Right ventricle myocardium inferior (tissue), 1 donor: ENCODE measurements at places on chromosomes 3 and 15. TPM values are rescaled to one million over a fixed set of nuclear protein-coding genes. Genes with fewer than 3 reads are reported as not detected.
A peak's percentile ranks its signal among the peaks of the same experiment; 100 is the strongest.

The CLEC3B gene
- total RNA-seq, result 70.8 TPM

The RRP9 gene
- total RNA-seq, result 7.7 TPM

GRCh38 chr15:60017538-60018520 is 13.7 kb downstream of the FOXB1 start:
- DNase-seq, result no peak

DNA sequence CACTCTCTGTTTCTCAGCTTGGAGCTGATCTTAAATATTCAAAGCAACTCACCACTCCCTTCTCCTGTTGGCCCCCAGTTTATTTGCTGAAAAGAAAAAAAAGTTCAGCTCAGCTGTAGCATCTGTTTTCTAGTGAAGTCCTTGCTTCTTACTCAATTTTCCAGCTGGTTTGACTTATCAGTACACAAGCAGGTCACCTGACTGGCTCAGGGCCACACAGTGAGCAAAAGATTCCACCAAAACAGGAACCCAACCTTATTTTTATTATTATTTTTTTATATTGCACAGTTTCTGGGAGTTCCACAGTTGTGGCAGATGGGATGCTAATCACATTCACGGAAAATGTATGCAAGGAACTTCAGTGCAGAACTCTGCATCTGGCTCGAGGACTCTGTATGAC is 390.7 kb upstream of the RGMA start:
- peak; percentile 67 for DNase-seq

GRCh38 chr15:51189669-51190385 is 95.1 kb upstream of the TNFAIP8L3 start:
- DNase-seq, result no peak

DNA sequence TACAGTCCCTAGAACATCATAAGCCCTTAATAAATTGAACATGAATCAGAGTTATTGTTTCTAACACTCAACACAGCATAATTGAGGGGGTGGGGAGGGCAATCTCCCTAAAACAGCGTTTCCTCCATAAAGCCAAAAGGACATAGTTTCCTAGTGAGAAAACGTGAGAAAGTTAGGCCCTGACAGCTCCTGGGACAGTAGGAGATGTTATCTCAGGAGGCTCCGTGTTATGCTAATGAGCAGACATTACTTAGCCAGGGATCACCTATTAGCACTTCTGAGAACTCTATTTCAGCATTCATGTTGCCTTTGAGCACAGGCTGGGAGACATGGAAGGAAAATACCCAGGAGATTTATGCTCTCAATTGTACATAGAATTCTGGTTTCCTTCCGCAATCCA is 229.1 kb upstream of the ADAMTS9 start:
- no peak for DNase-seq

GRCh38 chr15:58444056-58444455 is 12.3 kb downstream of the LIPC start:
- DNase-seq, result no peak

DNA sequence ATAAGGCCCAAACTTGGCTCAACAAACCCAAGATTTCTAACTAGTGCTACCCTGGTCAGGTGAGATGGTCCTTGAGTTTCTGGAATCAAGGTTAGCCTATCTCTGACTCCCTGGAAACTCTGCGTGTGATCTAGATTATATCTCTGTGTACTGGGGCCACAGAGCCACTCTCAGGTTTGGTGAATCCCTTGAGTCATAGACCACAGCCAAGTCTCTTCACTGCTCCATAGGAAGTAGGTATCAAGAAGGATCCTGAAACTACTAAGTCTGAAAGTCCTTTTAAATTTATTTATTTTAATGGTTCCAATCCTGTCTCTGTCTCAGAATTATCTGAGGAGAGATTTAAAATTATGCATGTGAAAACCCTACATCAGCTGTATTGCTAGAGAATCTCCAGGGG is 99.1 kb downstream of the TUSC7 start:
- no peak for DNase-seq

DNA sequence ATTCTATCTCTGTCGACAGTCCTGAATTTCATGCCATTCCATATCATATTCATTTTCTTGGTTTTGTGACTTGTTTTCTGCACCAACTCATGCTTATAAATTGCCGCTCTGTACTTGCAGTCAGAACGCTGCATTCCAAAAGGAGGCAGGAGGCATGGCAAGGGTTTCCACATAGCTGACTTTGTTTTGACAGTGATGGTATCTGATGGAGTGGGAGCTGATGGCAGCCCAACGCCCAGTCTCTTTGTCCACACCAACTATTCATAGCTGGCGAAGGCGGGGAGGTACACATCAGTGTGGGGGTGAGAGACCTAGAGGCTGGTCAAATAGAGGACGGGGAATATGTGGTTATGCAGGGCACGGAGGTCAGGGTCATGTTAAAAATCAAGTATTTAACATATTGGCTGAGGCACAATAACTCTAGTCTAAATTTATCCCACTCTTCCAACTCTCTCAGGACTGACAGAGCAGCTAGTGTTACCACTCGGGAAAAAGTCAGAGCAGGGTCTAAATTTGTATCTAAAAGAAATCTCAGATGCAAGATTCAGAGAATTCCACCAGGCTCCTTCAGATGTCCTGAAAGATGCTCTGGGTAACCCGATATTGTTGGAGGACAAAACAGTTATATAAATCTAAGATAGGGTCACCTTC is 67.8 kb upstream of the ATP13A3 start:
- DNase-seq, result no peak

The RTP1 gene
- not detected for total RNA-seq

GRCh38 chr3:71956069-71956340 is 171.1 kb upstream of the PROK2 start:
- no peak for DNase-seq

GRCh38 chr15:59137566-59137965 is 32.6 kb downstream of the CCNB2 start:
- DNase-seq, result no peak

DNA sequence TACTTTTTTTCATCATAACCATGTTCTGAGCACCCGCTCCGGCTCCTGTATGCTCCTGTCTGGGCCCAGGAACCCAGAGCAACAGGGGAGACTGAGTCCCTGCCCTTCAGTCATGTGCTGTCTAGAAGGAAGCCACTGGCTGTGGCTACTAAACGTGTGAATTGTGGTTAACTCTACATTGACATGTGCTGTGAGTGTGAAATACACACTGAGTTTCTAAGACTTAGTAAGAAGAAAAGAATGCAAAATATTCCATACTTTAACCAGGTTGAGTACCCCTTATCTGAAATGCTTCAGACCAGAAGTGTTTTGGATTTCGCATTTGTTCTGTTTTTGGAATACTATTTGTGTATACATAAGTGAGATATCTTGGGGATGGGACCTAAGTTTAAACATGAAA is 42.8 kb upstream of the CGNL1 start:
- DNase-seq, result no peak

- DNase-seq, result no peak
Measured at GRCh38 chr15:62344806-62345539, 179.9 kb upstream of the C2CD4B start.
